ENCODE measurements at places on chromosomes 2 and 18. TPM values are rescaled to one million over a fixed set of nuclear protein-coding genes. Genes with fewer than 3 reads are reported as not detected.

DNA sequence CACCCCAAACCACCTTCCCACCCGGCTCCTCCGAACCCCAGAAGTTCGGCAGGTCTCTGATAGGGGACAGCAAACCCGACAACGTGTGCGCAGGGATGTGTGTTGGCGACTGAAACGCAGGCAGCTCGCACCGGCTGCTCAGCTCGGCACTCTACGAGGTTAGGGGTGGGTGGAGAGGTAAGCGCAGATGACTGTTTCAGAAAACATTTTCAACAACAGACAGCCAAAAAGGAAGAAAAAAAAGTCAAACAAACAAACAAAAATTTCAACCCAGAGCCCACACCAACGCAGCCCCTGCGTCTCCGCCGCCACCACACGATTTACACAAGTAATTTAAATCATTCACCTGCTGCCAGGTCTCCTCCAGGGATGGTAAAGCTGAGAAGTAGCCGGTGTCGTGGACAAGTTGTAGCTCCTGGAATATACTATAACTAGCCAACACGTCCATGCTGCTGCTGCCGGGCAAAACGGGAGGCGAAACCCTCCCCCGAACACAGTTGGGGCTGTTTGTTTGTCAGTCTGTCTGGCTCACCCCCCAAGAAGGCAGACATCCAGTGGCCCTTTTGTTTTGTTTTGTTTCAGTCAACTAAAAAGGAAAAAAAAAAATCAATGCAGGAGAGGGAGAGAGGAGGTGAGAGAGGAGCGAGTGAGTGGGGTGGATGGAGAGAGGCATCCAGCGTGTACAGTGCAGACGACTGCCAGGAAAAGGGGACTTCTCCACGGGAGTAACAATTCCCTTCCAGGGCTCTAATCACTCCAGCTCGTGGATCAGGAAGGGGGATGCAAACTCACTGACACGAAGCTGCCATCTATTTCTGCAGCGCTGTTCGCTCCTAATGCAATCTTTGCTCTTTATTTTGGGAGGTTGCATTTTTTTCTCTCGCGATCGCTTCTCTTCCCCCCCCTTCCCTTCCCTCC lies at the start of gene KLF7:
TSS of gene KLF7 (minus strand) at position 828 of the 918 bp plus-strand sequence. CDS start at position 448, 380 bp downstream.
- DNase-seq: peak; percentile 80

- no peak for DNase-seq
Observed at GRCh38 chr2:99201959-99202678, 21.1 kb downstream of the MRPL30 start.

GRCh38 chr2:192886636-192887035 lies 691.9 kb upstream of the TMEFF2 start:
- no peak for DNase-seq

DNA sequence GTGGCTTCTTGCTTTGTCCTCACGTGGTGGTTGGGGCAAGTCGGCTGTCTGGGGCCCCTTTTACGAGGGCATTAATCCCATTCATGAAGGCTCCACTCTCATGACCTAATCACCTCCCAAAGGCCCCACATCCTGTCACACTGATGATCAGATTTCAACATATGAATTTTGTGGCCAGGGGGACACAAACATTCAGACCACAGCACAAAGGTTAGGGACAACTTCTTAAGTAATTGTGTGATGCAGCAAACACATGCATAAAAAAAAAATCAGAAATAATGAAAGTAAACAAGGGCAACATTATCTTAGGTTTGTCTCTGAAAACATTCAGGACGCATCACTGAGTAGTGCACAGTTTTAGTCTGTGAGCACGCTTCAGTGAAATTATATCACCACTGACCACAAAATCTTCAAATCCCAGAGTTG lies 54.2 kb upstream of the FRZB start:
- DNase-seq: no peak

DNA sequence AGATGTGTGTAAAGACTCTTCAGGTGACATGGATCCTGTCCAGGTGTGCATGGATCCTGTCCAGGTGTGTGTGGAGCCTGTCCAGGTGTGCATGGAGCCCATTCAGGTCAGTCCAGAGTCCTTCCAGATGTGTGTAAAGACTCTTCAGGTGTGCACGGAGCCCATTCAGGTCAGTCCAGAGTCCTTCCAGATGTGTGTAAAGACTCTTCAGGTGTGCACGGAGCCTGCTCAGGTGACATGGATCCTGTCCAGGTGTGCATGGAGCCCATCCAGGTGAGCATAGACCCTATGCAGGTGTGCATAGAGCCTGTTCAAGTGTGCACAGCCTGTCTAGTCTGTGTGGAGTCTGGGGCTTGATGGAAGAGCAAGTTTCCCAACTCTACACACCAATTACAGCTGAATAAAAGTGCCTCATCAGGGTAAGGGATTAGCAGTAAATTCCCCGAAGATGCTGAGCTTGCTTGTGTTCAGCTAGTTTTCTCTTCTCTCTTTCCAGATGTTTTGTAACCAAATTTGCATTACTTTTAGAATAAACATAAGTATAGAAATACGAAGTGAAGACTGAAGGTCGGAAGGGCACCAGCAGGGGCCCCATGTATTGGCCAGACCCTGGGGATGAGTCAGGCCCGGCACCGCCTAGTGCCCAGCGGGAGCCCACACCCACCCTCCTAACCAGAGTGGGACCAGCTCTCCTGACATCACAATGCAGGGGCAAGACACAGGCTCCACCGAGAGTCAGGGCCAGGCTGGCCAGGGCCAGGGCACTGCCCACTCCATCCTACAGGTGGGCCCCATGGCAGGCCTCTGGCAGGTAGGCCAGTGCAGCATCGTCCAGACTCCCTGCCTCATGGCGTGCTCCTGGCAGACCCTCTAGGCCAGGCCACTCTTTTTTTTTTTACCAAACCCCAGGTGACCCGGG lies 38.6 kb upstream of the GPC1 start:
- DNase-seq: peak; percentile 58

- DNase-seq: no peak
Observed at GRCh38 chr18:34223164-34223892, 1.4 kb downstream of the NOL4 start.

GRCh38 chr18:830315-830901 lies 18.4 kb upstream of the YES1 start:
- DNase-seq: no peak

- no peak for DNase-seq
Observed at GRCh38 chr2:172084395-172084644, 987 bp upstream of the DLX1 start.

DNA sequence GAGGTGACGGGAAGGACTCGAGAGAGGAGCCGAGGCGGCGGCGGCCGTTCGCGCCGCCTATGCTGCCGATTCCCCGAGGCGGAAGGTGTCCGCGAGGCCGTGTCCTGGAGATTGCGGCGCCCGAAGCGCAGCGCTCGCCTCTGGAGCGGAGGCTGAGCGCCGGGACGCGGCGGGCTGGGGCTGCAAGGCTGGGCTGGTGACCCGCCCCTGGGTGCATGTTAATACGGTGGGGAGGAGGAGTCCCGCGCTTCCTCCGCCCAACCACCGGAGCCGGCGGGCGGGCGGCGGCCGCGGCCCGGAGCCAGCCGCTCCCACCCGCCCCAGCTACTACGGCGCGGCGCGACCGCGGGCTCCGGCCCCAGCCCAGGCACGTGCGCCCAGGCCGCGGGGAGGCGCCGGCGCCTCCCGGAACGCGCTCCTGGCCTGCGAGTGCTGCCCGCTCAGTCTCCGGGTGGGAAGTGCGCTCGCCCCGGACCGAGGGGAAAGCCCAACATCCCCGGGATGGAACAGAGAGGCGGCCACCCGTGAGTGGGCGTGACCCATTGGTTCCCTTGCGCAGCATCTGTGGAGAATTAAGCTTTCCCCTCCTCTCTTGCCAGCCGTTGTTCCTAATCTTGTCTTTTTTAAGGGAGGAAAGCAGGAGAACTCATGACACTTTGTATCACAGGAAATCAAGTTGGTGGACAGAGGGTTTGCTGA lies at the start of gene DLGAP1:
TSS of gene DLGAP1 (minus strand) at position 195 of the 699 bp plus-strand sequence.
- peak; percentile 88 for DNase-seq

- DNase-seq: no peak
Observed at GRCh38 chr2:216960671-216961268, 100.9 kb upstream of the TNP1 start.

DNA sequence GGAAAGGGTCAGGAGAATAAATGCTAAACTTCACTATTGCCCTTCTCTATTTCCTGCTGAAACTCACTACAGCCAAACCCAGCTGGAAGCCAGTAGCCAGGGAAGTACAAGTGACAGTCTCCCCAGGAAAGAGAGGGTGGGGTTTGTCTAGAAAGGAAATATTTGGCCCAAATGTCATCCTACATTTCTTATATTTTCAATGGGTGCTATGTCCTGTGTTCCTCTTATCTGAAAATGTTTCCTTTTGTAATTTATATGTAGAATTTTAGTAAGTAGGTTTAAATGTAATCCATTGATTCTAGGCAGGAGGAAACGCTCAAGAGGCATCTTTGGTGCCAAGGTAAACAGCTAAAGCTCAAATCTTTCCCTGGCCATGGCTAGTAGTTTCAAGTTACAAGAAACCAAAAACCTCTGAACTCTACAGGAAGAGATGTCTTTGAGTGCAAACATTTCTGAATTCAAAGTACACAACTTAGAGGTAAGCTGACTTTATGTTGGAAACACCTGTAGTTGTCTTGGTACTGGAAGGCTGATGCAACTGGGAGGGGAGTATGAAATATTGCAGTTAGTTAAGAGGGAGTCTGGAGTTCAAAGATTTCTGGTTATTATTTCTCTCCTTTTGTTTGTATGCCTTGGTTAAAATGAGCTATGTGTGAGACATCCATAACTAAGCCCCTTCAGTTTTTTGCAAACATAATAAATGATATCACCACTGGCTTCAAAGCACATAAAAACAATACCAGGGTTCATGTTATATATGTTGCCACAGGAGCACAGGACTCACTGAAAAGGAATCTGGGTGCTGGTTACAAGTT lies 356.1 kb upstream of the ZC3H15 start:
- DNase-seq: no peak

DNA sequence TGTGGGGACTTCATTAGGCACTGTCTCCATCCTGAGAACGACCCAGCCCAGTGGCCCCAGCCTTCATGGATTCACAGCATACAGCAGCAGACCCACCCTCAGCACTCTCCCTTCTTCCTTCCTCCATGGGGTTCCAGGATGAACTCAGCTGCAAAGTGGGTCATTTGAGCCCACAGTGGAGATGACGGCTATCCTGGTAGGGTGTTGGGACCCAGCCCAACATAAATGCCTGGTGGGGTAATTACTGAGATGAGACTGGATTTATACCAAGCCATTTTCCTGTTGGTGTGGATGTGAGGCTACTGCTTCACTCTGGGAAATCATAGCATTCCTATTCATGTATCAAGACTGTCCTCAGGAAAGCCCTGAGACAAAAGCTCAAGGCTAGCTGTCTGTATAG lies 536.7 kb upstream of the TNP1 start:
- no peak for DNase-seq

- no peak for DNase-seq
Observed at GRCh38 chr18:3350566-3351527, 88.9 kb downstream of the MYL12B start.

- no peak for DNase-seq
Observed at GRCh38 chr2:217798743-217799562, 203.8 kb downstream of the TNS1 start.

DNA sequence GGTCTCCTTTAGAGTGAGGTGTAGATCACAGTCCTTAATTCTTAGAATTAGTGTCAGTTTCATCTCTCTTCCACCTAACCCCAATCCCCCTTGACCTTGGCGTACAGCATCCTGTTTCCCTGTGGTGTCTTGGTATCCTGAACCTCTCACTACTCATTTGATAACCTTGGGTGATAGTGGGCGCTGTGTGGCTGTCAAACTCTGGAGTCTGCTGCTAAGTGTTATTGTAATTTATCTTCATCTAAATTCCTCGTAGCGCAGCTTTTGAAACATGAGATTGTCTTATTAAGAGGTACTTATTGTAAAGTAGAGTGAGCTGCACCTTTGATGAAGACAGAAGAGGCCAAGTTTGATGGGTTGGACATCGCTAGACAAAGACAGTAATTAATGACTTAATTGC lies 222.6 kb upstream of the SPRED2 start:
- DNase-seq: no peak

- no peak for DNase-seq
Observed at GRCh38 chr2:221502270-221503010, 69.7 kb downstream of the EPHA4 start.

- no peak for DNase-seq
Observed at GRCh38 chr18:11996190-11996754, 15.0 kb downstream of the IMPA2 start.

Gene AQP12A
- total RNA-seq: not detected

Gene TANC1
- 60.4 TPM for total RNA-seq

Gene FBXO41
- total RNA-seq: 2.1 TPM

Gene ESPNL
- 0.35 TPM for total RNA-seq

Gene SDC1
- 148 TPM for total RNA-seq

Gene DAPL1
- total RNA-seq: not detected

Gene TMSB10
- total RNA-seq: 1,558 TPM
